ENCODE measurements at places on chromosomes 1 and 21.

DNA sequence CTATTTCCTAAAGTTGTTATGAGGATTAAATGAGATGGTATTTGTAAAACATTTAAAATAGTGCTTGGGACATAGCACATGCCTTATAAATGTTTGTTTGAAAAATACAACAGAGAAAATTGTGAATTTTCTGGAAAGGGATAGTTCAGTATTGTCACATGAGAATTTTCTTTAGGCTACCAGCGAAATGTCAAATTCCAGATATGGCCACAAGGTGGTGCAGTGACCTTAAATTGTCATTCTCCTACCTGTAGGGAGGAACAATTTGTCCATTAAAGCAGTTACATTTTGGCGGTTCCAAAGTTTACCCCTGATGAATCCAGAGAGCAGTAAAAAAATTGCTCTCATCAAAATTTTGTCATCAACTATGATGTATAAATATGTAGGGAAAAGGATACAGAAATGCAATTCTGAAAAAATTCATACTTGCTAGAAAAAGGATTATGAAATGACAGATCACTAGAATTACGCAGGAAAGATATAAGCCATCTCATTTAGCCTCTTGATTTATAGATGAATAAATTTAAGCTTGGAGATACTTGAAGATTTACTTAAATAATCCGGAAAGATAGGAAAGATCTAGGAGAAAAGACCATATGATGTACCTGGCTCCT, 50.2 kb upstream of the TSHB start:
- peak; percentile 3 for DNase-seq

DNA sequence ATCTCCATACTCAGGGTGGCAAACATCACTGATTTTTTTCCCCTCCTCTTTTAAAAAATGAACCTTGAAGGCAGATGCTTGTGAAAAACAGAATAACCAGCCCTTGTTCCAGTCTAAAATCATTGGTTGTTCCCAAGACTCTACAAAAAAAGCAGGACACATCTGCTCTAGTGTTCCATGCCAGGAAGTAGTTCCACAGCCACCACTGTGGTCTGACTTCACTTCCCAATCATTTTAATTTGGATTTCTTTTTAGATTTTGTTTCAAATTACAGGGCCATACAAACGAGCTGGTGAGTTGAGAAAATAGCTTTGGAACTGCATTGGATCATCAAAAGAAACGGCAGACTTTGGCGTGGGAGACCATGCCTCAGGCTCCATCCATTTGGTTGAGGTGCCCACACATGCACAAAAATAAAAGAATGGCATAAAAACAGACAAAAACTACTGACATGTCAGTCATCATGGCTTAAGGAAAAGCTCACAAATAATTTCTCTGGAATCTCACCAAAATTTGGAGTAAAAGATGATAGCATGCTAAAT, 210.0 kb downstream of the GABPA start:
- DNase-seq: no peak

DNA sequence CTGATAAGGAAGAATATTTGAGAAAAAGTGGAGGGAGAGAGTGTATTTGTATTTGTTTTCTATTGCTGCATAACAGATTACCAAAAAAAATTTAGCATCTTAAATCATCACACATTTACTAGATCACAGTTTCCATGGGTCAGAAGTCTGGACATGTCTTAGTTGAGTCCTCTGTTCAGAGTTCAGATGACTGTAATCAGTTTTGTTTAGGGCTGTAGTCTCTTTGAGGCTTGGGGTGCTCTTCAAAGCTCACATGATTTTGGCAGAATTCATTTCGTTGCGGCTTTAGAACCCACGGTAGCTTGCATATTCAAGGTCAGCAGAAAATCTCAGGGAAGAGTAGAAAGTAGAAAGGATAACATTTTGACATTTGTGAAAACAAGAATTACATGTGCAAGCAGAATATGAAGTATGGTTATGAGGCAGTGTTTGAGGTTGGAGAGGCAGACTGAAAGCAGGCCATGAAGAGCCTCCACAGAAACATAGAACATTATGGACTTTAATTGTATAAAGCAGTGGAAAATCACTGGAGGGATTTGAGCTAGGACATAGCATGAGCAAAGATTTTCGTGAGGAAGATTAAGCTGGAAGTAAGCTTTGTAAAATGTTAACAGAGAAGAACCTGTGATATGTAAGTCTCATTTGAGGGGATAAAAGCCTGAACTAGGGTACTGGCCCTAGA, 110.6 kb upstream of the GPR52 start:
- no peak for DNase-seq

DNA sequence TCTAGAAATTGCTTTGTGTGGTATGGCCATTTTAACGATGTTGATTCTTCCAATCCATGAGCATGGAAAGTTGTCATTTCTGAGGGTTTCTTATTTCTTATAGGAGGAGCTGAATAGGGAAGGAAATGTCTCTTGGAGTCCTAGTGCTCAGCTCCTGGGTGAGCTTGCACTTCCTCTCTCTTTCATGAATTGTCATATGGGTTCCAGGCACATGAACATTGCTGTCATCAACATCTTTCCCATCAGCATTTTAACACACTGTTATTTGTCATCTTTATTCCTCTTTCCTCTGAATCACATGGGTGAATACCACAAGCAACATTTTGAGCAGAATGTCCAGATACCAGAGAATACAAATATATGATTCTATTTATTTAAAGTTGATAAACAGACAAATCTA, 23.4 kb downstream of the SLAMF6 start:
- no peak for DNase-seq

GRCh38 chr1:41356752-41357151, 4.5 kb upstream of the FOXO6 start:
- no peak for DNase-seq

- peak; percentile 19 for DNase-seq
Measured at GRCh38 chr1:207414606-207415108, 39.5 kb upstream of the CR2 start.

GRCh38 chr1:152960452-152961044, 9.9 kb upstream of the SPRR4 start:
- no peak for DNase-seq

- no peak for DNase-seq
Measured at GRCh38 chr1:61392409-61393242, 310.3 kb downstream of the NFIA start.

DNA sequence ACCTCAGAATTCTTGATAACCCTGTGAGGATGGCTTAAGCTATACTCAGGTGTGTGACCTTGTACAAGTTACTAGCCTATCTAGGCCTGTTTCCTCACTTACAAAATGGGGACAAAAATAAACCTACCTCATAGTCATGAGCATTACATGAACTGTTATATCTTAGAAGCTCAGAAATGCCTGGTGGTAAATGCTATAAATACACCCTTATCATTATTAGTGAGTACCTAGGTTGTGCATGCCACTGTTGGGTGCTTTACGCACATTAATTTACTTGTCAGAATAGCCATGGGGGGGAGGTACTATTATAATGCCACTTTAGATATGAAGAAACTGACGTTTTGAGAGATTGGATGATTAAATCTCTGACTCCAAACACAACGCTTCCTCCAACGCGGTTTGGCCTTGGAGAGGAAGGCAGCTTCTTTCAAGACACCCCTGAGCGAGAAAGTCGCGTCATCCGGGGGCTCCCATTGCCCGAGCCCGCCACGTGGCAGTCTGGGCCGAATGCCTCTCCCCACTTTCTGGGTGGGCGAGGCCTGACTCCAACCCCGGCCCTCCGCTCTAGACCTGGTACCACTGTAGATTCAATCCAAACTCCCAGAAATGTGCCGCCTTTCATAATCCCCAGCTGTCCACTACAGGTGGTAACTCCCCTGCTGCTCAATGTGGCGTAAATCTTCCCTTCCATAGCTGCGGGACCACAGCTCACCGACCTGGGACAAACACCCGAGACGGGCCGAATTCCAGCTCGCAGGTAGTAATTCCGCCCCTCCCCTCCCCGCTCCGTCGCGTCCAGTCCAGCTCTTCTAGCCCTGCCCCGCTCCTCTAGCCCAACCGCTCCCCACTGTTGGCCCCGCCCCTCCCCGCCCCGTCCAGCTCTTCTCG, 771 bp upstream of the RAD54L start:
- peak; percentile 70 for DNase-seq

DNA sequence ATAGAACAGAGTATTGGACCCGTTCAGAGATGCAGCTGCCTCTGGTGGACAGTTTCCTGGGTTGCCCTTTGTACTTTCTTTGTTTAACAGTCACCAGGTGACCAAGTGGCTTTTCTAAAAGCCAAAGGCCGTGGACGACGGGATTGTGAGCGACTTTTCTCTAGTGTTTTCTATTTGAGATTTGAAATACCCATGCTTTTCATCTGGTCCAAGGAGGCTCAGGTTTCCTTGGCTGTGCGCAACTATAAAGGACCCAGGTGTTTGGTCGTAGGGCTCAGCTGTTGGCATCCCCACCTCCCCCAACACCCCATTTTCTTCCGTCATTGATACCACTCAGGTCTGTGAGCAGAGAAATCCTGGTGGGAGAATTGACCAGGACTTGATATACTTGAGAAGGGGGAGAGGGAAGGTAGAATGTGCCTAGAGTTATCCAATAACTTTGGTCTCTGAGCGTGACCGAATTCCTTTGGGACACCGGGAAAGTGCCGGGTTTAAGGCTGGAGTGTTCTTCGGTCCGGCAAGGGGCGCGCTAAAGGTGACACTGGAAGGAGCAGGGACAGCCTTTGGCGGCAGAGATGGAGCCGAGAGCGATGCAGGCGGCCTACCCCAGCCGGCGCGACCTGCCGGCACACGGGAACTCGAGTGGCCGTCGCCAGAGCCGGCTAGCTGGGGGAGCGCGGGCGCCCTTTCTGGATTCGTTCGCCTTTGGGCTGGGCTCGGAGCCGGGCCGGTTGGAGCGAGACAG, 83.4 kb upstream of the BMP8A start:
- DNase-seq: no peak

DNA sequence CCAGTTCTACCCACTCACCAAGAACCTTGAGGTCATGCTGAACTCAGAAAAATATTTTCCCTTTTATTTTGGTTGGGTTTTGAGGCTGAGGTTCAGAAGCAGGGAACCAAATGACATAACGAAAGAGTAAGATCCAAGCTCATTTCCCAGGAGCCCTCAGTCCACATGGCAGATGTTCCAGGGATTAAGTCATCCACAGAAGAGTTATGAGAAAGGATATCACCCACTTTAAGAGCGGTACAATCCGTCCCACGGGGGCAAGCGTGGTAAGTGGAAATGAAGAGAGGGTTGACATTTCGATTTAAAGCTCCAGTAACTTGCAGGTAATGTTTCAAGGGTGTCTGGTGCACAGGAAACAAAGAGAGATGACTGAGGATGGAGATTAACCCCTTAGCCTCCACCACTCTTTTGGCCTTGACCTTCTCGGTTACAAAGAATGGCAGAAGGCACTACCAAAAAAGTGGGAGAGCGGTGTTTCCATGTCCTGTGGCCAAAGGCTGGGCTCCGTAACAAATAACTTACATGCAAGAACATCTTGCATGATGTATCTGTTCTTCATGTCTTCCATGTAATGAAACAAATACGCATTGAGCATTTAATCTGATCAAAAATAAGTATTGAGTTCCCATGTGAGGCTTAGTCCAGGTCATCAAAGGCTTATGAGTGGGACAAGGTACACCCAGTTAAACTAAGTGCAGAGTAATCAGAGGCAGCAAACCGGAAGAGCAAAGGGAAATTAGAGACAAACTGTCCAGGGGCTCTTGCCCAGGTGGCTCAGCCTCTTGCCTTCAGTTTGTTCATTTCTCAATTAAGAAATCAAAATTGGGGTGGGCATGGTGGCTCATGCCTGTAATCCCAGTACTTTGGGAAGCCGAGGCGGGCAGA, 241.4 kb downstream of the TOMM20 start:
- DNase-seq: no peak

GRCh38 chr1:199404976-199405375, 622.5 kb upstream of the NR5A2 start:
- DNase-seq: no peak

- no peak for DNase-seq
Measured at GRCh38 chr1:55423376-55423775, 208.2 kb upstream of the USP24 start.

DNA sequence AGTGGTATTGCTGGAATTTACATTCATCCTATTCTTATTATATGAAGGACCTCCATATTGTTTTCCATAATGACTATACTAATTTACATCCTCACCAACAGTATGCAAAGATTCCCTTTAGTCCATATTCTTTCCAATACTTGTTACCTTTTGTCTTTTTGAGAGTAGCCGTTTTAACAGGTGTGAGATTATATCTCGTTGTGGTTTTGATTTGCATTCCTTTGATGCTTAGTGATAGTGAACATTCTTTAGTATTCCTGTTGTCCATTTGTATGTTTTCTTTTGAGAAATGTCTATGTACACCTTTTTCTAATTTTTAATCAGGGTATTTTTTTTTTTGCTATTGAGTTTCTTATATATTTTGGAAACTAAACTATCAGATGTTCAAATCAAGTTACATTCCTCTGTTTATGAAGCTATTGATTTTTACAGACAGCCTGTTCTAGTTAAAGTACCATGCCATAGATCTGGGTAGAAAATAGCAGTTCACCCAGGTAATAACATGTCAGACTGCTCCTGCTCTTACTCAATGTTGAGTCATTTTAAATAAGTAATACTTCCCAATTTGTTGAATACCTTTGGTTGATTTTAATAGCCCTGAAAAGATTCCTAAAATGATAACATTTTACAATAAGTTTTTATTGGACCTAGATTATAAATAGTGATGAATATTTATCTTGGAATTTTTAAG, 1108.7 kb downstream of the NCAM2 start:
- DNase-seq: no peak

DNA sequence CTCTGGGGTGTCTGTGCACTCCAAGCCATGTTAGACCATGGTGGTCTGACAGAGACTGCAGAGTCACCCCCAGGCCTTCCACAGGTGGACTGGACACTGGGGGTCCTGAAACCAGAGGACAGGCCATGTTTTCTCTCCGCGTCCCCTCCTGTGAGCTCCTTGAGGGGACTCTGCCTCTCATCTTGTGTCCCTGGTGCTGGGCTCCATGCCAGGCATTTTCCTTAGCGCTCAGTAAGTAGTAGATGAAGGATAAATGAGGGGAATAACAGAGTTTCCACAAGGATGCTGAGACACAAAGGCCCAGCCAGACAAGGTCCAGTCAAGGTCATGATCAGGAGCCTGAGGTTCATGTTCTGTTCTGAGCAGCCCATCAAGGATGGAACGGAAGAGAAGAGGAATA, 57.4 kb downstream of the FAM163A start:
- DNase-seq: no peak

DNA sequence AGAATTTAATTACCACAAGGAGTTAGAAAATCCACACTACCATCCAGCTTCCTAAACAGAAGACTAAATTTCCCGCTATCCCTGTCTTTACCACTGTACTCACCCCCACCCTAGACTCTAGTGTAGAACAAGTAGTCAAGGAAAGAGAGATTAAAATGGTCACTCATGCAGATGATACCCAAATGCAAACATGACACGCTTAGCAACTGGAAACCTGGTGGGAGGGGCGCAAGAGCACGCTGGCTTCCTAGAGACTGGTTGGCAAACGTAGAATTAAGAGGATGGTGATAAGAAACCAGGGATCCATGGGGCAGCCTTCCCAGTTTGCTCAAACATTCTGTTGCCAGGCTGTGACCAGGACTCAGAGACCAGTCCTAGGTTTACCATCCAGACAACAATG, 9.9 kb upstream of the LDLRAD1 start:
- no peak for DNase-seq

DNA sequence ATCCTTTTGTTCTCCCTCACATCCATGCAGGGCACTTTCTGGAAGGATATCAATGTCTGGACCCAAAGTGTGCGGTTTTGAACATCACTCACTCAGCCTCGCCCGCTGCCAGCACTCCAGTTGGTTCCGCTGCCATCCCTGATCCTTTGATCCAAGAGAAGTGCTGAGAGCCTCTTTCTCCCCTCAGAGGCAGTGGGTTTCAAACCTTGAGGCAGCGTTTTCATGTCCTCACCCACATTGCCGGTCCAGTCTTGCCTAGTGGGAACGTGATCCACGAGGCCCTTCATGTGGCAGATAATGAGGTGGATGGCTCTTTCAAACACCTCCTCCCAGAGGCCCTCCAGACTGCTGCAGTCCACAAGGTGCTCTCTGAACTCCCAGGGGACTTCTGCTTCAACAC, 122.2 kb downstream of the ACTL8 start:
- DNase-seq: no peak

All from stimulated activated CD8-positive, alpha-beta memory T cell treated with anti-CD3 and anti-CD28 coated beads, Interleukin-7, amount 100 ng/mL, for 48 hours (primary cell).